ENCODE measurements at places on chromosomes 2 and 18.

GRCh38 chr2:14587119-14587518, 45.4 kb upstream of the LRATD1 start:
- no peak for DNase-seq

- no peak for DNase-seq
These were observed 62.3 kb upstream of the MAP4K3 start for GRCh38 chr2:39499336-39499735.

GRCh38 chr18:79496978-79497637, 101.4 kb downstream of the NFATC1 start:
- no peak for DNase-seq

DNA sequence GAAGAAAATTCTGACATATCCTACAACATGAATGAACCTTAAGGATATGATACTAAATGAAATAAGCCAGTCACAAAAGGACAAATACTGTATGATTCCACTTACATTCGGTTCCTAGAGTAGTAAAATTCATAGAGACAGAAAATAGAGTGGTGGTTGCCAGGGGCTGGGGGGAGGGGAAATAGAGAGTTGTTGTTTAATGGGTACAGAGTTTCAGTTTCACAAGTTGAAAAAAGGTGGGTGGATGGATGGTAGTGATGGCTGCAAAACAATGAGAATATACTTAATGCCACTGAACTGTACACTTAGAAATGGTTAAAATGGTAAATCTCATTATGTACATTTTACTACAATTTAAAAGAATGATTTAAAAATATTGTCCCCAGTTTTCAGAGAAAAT, 53.3 kb upstream of the NFU1 start:
- no peak for DNase-seq

GRCh38 chr2:241767464-241768250, 9.0 kb upstream of the GAL3ST2 start:
- no peak for DNase-seq

DNA sequence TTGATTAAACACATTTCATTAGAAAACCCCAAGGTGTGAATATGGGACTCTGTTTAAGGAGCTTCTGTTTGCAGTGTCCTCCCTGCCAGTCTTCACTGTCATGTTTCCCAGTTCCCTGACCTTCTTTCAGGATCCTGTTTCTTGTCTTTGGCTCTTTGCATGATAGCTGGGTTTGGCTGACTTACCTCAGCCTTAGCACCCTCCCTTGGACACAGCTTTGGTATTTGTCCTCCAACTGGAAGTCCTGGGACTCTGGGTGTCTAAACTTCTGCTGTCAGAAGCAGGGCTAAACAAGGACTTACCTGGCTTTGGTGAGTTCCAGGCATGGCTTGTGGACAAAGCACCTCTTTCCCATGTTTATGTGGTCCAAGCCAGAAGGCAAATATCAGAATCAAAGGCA, 11.2 kb upstream of the PAIP2B start:
- DNase-seq, result no peak

- no peak for DNase-seq
These were observed 93.6 kb downstream of the DNER start for GRCh38 chr2:229620759-229621158.

DNA sequence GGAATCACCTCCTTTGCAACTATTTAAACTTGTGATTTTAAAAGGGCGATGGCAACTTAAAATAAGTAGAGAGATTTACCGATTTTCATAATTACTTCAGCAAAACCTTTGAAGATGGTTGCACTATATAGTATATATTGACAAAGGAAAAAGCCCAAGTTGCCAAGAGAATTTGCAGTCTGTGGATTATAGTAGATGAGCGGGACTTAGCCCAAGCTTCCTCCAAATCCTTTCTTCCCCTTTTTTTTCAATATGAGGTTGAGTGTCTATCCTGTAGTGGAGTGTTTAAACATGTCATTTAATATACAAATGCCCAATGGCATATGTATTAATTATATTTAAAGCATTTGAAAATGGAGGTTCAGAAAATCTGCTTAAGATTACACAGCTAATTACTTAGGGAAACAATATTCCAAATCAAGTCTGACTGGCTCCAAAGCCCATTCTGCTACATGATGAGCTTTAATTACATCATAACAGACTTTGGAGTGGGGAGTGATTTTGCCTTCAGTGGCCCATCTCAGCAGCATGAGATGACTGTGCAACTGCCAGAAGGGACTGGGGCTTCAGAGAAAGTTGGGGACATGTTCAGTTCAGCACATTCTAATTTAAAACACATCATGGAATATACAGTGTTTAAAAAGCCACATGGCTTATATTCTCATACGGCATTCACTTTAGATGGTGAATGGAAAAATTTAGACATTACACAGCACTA, 73.2 kb downstream of the COL3A1 start:
- no peak for DNase-seq

Data from stimulated activated CD4-positive, alpha-beta T cell treated with anti-CD3 and anti-CD28 coated beads, TNF-alpha, amount 100 ng/mL, for 1 hour (primary cell).